IMR-90 (cell line): ENCODE measurements at places on chromosomes 4 and X.

DNA sequence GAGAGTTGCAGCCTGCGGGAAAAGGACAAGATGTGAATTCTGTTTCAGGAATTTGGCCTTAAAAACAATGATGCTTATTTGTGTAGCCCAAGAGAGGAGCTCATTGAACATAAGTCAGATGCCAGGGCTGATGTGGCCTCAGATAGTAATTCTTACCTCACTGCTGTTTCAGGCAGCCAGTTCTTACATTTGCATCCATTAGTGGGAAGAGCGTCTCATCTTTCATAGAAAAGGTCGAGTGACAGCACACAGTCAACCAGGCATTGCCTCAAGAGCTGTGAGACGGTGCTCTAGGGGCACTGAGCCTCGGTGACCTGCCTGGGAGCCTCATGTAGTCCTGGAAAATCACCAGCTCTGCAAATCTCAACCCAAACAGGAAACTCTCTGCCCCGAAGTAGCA lies 174.9 kb upstream of the FRG1 start:
- no peak for DNase-seq
- H3K4me1 ChIP-seq = no peaks in the 10 kb centered on the region
- H3K36me3 ChIP-seq = no peaks in the 10 kb centered on the region
- no peak overlapping the region for H3K4me3 ChIP-seq

- no peak for DNase-seq
- no peaks in the 10 kb centered on the region for H3K36me3 ChIP-seq
- H3K4me3 ChIP-seq = no peak overlapping the region
These were observed 932 bp downstream of the TLR10 start for GRCh38 chr4:38781854-38782261.

- H3K36me3 ChIP-seq = no peaks in the 10 kb centered on the region
- no peak overlapping the region for H3K27ac ChIP-seq
- DNase-seq = no peak
- H3K4me1 ChIP-seq = peaks cover 9% of the 10 kb centered on the region; the same call in 1 of the 2 replicates
These were observed 8.0 kb downstream of the TBC1D14 start for GRCh38 chr4:6917461-6918271.

DNA sequence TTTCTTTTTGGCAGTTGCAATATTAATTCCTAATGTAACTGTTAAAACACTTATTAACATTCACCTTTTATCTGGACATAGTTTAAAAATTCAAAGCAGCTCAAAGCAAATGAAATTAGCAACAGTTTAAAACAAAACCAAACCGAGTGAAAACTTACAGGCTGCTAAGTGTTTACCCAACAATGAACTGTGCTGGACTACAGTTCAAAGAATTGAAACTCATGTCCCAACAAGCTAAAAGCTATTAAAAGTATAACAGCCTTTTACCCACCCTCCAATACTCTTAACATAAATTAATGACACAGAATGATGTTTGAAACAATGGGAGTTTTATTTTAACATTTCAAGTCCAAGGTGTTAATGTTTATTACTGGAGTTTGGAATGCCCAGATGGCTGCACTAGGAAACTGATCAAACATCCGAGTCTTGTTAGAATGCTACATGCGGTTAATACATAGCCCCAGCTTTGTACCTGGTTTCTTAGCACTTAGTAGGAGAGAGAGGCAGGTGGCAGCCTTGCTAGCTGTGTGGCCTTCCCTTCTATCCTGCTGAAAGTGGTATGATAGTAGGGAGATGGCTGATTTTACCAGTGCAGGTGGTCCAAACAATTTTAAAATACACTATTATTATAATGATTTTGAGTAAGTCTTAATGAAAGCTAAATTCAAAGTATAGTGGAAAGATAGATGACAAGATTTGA lies 21.1 kb upstream of the FRYL start:
- H3K4me3 ChIP-seq = no peak overlapping the region
- DNase-seq = no peak
- H3K27me3 ChIP-seq = no peaks in the 10 kb centered on the region
- H3K27ac ChIP-seq = no peak overlapping the region
- peaks cover 2% of the 10 kb centered on the region; the same call in 1 of the 2 replicates for H3K4me1 ChIP-seq

DNA sequence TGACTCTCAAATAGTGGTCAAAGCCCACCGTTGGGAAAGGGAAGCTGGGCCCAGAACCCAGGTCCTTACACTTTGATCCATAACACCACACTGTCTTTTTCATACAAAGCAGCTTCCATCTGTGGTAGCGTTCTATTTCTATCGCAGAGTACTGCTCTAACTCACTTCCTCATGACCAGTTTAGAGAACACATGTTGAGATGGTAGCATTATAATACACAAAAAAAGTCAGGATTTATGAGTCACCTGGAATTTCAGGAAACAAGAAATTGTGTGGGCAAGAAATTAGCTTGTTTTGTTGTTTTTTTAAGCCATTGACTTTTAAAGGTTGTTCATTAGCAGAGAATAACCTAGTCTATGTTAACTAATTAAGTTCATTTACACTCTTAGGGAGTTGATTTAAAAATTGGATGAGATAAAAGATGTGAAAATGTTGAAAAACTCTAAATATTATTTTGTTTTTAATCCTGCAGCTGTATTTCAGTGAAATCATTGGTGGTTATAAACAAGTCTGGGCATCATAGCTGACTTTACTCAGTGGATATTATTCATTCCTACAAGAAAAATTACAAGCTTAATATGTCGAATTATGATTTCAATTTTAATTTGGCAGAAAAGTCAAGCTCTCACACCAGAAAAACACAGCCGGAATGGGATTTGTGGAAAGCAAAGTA lies 1011.1 kb upstream of the HS3ST1 start:
- H3K36me3 ChIP-seq = no peaks in the 10 kb centered on the region
- no peak overlapping the region for H3K27ac ChIP-seq
- DNase-seq = no peak
- no peaks in the 10 kb centered on the region for H3K27me3 ChIP-seq

DNA sequence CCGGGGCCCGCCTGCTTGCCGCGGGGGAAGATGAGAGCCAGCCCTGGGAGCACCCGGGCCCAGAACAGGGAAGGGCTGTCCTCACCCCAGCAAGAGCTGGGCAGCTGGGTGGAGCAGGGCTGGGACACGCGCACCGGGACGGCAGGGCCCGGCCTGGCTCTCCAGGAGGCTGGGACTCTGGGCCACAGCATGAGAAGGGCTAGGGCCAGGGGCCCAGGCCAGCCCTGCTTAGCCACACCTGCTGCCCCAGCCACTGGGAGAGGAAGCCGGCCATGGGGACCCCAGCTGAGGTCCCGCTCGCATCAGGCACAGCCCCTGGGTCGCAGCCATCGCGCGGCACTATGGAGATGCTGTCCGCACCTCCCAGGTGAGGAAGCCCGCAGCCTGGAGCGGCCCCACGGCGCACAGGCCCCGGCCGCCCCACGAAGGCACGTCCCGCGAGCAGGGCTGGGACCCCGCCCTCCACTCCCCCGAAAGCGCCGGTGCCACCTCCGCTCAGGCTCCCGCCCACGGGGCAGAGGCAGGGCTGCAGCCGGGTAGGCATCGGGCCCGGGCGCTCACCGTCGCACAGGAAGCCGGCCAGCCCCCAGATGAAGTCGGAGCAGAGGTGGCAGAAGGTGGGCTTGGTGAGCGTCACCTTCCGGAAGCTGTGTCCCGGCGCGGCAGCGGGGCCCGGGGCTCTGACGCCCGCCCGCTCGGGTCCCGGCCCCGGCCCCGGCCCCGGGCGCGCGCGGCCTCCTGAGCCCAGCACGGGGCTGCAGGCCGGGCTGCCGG lies 531 bp downstream of the DGKQ start:
- no peaks in the 10 kb centered on the region for H3K27me3 ChIP-seq
- no peak for DNase-seq
- H3K4me1 ChIP-seq = peaks cover 4% of the 10 kb centered on the region; the same call in 1 of the 2 replicates

DNA sequence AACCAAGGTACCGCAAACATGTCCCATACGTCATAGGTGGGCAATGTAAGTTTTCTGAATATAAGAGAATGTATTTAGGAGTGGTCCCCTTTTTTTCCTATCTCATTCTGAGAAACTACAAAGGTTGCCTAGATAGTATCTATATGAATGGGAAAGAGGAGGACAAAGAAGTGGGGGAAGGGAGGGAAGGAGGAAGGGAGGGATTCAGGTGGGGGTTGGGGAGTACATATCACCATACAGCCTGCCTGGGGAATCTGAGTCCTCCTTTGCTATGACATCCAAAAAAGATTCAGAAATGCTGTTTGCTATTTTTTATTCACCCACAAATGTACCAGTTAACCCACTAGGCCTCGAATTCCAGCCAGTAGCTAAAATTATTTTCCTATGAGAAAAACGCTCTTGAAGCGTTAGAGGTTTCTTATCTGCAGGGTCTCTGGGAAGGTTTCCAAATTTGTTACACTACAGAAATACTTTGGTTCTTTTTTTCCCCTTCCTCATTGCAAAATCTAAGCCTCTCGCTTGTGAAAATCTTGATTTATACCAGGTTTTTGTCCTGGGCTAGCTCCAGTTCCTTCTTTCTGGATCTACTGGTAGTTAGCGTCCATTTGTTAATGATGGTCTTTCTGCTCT lies 212.9 kb downstream of the NSUN7 start:
- H3K4me3 ChIP-seq = no peak overlapping the region
- H3K4me1 ChIP-seq = peaks cover 13% of the 10 kb centered on the region
- DNase-seq = no peak
- no peak overlapping the region for H3K27ac ChIP-seq
- H3K27me3 ChIP-seq = no peaks in the 10 kb centered on the region
- peaks cover 2% of the 10 kb centered on the region; the same call in 1 of the 2 replicates for H3K36me3 ChIP-seq

DNA sequence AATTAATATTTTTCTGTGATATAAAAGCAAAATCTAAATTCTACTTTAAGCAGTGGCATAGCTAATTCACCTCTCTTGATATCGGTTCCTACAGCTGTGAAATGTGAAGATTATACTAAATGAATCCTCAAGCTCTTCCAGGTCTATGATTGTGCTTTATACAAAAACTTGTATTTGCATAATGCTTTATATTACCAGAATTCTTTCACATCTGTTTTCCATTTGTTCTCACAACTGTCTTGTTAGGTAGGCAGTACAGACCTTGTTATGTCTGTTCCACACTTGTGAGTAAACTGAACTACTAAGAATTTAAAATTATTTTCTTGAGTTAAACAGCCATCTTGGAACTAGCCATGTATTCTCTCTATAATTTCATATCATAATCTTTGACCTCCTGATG lies 184.9 kb downstream of the RAPGEF2 start:
- no peak overlapping the region for H3K4me3 ChIP-seq
- no peak overlapping the region for H3K27ac ChIP-seq
- H3K27me3 ChIP-seq = no peaks in the 10 kb centered on the region

DNA sequence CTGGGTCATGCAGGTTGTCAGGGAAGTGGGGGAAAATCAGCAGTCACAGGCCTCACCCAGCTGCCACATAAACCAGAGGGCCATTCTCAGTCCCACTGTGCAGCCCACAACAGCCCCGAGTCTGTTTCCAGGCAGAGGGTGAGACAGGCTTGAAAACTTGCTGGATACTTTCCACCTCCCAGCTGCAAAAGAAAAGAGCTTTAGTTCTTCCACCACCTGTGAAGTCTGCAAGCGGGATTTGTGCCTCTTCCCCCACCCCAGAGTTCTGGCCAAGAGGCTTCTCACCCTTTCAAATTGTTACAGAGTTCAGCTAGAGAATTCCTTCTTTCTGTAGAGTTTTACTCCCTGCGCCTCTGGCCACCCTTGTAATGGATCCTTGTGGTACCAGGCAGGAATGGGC lies 115.5 kb upstream of the ZDHHC15 start:
- H3K27ac ChIP-seq = no peak overlapping the region
- no peaks in the 10 kb centered on the region for H3K36me3 ChIP-seq
- no peak overlapping the region for H3K4me3 ChIP-seq
- no peaks in the 10 kb centered on the region for H3K27me3 ChIP-seq
- no peaks in the 10 kb centered on the region for H3K4me1 ChIP-seq

- DNase-seq = no peak
- no peaks in the 10 kb centered on the region for H3K27me3 ChIP-seq
- H3K36me3 ChIP-seq = no peaks in the 10 kb centered on the region
- H3K4me3 ChIP-seq = no peak overlapping the region
These were observed 410.0 kb upstream of the NR3C2 start for GRCh38 chr4:148852092-148852699.
